NCI-H226 (cell line): ENCODE measurements at places on chromosomes 16 and 17.

DNA sequence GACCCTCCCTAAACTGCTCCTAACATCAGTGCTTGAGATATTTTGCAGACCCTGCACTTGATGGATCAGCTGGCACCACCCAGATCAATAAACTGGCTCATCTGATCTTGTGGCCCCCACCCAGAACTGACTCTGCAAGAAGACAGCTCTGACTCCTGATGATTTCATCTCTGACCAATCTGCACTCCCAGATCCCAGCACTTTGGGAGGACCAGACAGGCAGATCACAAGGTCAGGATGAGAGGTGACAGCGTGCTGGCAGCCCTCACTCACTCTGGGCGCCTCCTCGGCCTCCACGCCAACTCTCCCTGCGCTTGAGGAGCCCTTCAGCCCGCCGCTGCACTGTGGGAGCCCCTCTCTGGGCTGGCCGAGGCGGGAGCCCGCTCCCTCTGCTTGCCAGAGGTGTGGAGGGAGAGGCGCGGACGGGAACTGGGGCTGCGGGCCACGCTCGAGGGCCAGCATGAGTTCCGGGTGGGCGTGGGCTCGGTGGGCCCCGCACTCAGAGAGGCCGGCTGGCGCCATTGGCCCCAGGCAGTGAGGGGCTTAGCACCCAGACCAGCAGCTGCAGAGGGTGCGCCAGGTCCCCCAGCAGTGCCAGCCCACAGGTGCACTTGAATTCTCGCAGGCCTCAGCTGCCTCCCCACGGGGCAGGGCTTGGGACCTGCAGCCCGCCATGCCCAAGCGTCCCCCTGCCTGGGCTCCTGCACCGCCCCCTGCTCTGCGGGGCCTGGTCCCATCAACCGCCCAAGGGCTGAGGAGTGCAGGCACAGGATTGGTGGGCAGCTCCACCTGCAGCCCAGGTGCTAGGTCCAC is 2.4 kb upstream of the C16orf54 start:
- no peak for DNase-seq

- DNase-seq: no peak
Observed at GRCh38 chr16:20216591-20217217, 110.6 kb downstream of the GP2 start.

- no peak for DNase-seq
Observed at GRCh38 chr17:4100883-4101756, 41.7 kb downstream of the ZZEF1 start.

- no peak for DNase-seq
Observed at GRCh38 chr16:23753908-23754593, 775 bp upstream of the CHP2 start.

DNA sequence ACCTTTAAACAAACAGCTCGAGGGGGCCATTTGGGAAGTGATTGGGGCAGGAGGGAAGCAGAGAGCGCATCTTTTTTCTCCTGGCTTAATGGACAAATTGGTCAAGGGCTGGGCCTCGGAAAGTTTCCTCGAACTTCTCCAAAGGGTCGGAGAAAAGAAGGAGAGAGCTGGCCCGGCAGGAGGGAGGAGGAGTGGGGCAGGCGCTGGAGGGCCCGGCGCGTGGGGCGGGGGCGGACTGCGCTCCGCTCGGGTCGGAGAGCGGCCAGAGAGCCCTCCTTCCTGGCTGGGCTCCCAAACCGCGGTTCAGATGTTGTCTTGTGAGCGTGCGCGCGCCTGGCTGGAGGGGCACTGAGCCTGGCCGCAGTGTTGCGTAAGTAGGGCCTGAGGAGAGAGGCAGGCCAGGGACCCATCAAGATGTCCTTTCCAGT is 1.2 kb downstream of the MMP2 start:
- DNase-seq: peak; percentile 71

GRCh38 chr17:76675648-76676047 is 32.1 kb upstream of the ST6GALNAC1 start:
- DNase-seq: no peak

- no peak for DNase-seq
Observed at GRCh38 chr16:56277075-56277474, 85.8 kb downstream of the GNAO1 start.

DNA sequence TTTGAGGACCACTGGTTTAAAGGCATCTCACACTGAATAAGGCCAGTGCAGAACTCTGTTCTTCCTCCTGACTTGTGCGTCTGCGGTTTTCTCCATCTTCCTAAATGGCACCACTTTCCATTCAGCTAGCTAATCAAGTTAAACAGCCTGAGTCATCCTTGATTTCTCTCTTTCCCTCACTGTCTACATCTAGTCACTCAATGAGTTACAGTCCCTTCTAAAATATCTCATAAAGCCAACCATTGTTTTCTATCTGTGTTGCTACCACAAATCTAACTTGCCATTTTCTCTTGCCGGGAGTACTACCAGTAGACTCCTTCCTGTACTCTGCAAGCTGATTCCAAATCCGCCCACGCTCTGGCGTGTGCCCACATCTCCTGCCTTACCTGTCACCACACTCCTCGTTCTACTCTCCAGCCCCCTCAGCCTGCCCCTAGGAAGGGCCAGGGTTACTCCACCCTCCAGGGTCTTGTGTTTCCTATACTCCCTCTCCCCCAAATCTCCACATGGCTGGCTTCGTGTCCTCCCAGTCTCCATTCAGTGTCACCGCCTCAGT is 324.5 kb downstream of the SNX29 start:
- no peak for DNase-seq
